ENCODE measurements at places on chromosomes 6 and 20. TPM values are rescaled to one million over a fixed set of nuclear protein-coding genes. Genes with fewer than 3 reads are reported as not detected.

Gene ULBP3
- 10.5 TPM for total RNA-seq

Gene FAM120B
- total RNA-seq, result 12.8 TPM

Gene PLAGL2
- total RNA-seq, result 2.0 TPM

Gene CAPN11
- total RNA-seq, result 0.67 TPM

Gene FOXS1
- total RNA-seq, result not detected
